Activated CD4-positive, alpha-beta T cell treated with anti-CD3 and anti-CD28 coated beads for 36 hours (primary cell): ENCODE measurements at places on chromosomes 5 and 9. TPM values are rescaled to one million over a fixed set of nuclear protein-coding genes. Genes with fewer than 3 reads are reported as not detected.

DNA sequence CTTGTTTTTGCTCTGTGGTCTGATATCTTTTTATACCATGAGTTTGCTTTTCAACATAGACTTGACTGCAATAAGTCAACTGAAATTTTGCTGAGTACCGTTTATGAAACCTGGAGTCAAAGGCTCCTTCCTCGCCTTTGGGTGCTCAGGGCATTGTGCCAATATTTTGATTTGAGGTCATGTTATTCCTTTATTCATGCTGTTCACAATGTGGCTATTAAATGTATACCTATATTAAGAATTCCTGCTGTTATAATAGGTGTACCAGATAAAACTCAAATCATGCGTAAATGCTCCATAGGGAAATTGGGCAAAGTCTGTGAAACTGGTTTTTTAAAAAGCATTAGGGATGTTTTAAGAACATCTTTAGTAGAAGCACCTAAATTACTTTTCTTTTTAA is 334.0 kb upstream of the NUDT12 start:
- H3K27ac ChIP-seq, result no peak overlapping the region
- H3K36me3 ChIP-seq, result no peaks in the 10 kb centered on the region
- no peak for DNase-seq
- H3K4me1 ChIP-seq, result no peaks in the 10 kb centered on the region
- H3K27me3 ChIP-seq, result no peaks in the 10 kb centered on the region

GRCh38 chr9:37947977-37948376 is 44.0 kb upstream of the SLC25A51 start:
- no peak for DNase-seq
- H3K27ac ChIP-seq, result no peak overlapping the region
- H3K27me3 ChIP-seq, result no peaks in the 10 kb centered on the region
- no peaks in the 10 kb centered on the region for H3K36me3 ChIP-seq

- no peak overlapping the region for H3K4me3 ChIP-seq
- H3K4me1 ChIP-seq, result peaks cover 2% of the 10 kb centered on the region
- peaks cover 5% of the 10 kb centered on the region for H3K27me3 ChIP-seq
- no peak overlapping the region for H3K27ac ChIP-seq
- H3K36me3 ChIP-seq, result no peaks in the 10 kb centered on the region
These were observed 20.0 kb upstream of the TEK start for GRCh38 chr9:27088981-27089380.

NTRK2 gene
- 1.8 TPM for total RNA-seq

DAP gene
- 41.4 TPM for total RNA-seq

GRCh38 chr5:122761115-122761514 is 13.8 kb upstream of the SNX2 start:
- peaks cover 7% of the 10 kb centered on the region for H3K4me1 ChIP-seq
- H3K36me3 ChIP-seq, result no peaks in the 10 kb centered on the region
- no peak overlapping the region for H3K27ac ChIP-seq
- no peaks in the 10 kb centered on the region for H3K27me3 ChIP-seq
- H3K4me3 ChIP-seq, result no peak overlapping the region
- no peak for DNase-seq

- no peaks in the 10 kb centered on the region for H3K27me3 ChIP-seq
- H3K4me1 ChIP-seq, result no peaks in the 10 kb centered on the region
- H3K36me3 ChIP-seq, result peaks cover 6% of the 10 kb centered on the region
- no peak overlapping the region for H3K4me3 ChIP-seq
These were observed 37.8 kb upstream of the ANKRD34B start for GRCh38 chr5:80607832-80608231.

GRCh38 chr5:171425596-171426244 is 6.3 kb downstream of the FGF18 start:
- no peak for DNase-seq
- H3K27me3 ChIP-seq, result peaks cover 16% of the 10 kb centered on the region
- no peak overlapping the region for H3K4me3 ChIP-seq
- H3K27ac ChIP-seq, result no peak overlapping the region
- no peaks in the 10 kb centered on the region for H3K36me3 ChIP-seq

- H3K27me3 ChIP-seq, result peaks cover 8% of the 10 kb centered on the region
- no peak for DNase-seq
- no peak overlapping the region for H3K4me3 ChIP-seq
These were observed 146.1 kb upstream of the TSLP start for GRCh38 chr5:110925398-110925797.
